Left lung (tissue), 14 donors: ENCODE measurements at places on chromosomes 1 and 21. TPM values are rescaled to one million over a fixed set of nuclear protein-coding genes. Genes with fewer than 3 reads are reported as not detected.

GRCh38 chr1:223706077-223706973 is 6.0 kb upstream of the CAPN2 start:
- no peak for DNase-seq

- no peak for DNase-seq
These were observed 53.1 kb upstream of the CD55 start for GRCh38 chr1:207268337-207268736.

DNA sequence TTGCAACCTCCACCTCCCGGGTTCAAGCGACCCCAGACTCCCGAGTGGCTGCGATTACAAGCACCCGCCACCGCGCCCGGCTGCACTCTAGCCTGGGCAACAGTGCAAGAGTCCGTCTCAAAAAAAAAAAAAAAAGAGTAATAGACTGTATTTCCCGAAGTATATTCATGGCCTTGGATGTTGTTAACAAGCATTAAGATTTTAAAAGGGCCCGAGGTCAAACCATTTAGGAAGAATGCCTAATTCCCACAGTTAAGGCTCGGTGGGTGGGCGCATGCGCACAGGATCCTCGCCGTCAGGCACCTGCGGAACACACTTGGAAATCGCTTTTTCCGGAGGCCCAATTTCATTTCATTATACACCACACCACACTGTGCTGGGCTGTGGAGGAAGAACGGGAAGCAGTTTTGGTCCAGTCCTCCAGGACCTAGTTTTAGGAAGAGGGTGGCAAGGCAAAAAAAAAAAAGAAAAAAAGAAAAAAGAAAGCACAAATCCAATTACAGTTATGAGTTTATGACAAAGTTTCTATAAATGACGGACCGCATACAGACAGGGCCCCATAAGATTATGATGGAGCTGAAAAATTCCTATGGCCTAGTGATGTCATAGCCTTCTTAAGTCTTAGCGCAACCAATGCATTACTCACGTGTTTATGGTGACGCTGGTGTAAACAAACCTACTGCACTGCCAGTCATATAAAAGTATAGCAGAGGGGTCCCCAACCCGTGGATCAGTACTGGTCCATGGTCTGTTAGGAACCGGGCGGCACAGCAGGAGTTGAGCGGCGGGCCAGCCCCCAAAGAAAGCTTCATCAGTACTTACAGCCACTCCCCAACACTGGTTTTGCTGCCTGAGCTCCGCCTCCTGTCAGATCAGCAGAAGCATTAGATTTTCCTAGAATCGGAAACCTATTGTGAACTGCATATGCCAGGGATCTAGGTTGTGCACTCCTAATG is 38.2 kb downstream of the H3-3A start:
- no peak for DNase-seq

GRCh38 chr1:34400675-34401074 is 224.0 kb downstream of the C1orf94 start:
- no peak for DNase-seq

GRCh38 chr1:1862905-1863547 is 27.9 kb downstream of the GNB1 start:
- DNase-seq: no peak

DNA sequence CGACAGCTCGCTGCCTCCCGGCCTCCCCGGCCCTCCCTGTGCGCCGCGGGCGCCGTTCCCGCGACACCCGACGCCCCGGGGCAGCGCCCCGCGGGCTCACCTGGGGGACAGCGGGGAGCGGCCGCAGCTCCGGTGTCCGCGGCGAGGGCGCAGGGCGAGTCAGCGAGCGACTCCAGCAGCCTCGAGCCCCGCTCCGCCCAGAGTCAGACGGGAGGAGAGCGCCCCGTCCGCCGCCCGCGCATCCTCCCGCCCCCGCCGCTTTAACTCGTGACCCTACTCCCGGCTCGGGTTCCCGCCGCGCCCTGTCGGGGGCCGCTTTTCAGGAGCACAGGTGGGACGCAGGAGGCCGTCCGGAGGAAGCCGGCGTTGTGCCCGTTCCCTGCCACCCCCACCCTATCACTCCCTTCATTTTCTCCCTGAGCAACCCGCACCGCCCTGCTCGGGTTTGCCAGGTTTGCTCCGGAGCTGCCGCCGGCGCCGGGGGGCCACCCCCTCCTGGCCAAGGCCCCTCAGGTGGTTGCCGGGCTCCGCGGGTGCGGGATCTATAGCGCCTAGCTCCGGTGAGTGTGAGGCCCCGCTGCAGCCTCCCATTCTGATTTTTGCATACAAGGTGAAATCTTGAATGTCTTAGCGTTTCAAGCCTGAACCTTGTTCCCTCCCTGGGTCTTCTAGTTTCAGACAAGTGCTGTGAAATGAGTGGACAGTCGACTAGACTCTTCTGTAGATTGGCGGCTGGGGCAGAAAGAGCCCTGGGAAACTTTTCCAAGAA is at the start of gene MCOLN3:
Gene MCOLN3, minus strand, starts transcription at position 205 of the 769 bp plus-strand sequence. CDS start 3,140 bp downstream, outside the sequence.
- peak; percentile 82 for DNase-seq

DNA sequence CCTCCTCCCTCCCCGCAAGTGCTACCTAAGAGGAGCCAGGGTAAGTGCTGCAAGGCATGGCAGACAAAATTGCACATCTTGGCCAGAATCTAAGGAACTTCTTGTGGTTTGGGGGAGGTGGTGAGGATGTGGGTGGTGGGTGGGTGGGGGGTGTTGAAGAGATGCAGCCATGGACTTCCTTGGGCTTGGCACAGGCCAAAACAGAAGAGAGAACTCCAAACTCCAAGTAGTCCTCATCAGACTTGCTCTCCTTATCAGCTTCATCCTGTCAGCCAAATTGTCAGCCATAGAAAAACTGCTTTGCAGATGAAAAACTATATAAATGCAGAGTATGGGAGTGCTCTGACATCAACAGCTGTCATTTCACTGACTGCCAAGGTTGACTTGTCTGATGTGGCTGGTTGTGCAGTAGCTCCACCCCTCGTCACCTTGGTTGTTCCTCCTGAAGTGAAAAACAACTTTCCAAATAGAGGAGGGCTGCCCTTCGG is 7.1 kb downstream of the AMIGO1 start:
- no peak for DNase-seq

DNA sequence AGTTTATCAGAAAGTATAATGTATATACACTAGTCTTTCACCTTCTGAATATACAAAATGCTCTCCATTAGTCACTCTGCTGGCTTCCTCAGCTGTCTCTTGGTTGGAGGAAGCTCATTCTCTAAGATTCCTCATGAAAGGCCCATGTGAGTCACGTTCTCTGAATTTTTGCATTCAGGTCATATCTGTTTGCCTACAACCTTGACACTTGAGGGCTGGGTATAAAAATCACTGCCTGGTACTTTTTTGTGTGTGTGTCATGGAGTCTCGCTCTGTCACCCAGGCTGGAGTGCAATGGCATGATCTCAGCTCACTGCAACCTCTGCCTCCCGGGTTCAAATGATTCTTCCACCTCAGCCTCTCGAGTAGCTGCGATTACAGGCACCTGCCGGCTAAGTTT is 2.8 kb upstream of the GALNT2 start:
- no peak for DNase-seq

- DNase-seq: no peak
These were observed 34.4 kb downstream of the PALMD start for GRCh38 chr1:99680270-99680669.

DNA sequence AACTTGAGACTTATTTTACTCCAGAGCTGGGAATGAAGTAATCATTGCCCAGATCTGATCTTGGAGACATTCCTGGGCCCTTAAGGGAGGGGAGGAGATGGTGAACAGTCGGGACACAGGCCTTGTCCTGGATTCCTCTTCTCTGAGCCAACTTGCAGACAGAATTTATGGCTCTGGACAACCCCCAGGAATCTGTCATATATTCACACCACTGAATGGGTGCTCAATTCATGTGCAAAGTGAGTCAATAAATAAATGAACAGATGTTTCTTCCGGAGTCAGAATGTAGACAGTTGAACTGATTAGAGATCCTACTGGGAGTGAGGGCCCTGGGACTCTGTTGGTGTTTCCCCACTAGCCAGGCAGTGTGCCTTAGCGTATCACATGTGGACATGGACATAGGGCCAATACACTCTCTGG is 2.6 kb downstream of the TUFT1 start:
- no peak for DNase-seq

GRCh38 chr1:22524481-22524880 is 38.8 kb upstream of the EPHA8 start:
- no peak for DNase-seq

DNA sequence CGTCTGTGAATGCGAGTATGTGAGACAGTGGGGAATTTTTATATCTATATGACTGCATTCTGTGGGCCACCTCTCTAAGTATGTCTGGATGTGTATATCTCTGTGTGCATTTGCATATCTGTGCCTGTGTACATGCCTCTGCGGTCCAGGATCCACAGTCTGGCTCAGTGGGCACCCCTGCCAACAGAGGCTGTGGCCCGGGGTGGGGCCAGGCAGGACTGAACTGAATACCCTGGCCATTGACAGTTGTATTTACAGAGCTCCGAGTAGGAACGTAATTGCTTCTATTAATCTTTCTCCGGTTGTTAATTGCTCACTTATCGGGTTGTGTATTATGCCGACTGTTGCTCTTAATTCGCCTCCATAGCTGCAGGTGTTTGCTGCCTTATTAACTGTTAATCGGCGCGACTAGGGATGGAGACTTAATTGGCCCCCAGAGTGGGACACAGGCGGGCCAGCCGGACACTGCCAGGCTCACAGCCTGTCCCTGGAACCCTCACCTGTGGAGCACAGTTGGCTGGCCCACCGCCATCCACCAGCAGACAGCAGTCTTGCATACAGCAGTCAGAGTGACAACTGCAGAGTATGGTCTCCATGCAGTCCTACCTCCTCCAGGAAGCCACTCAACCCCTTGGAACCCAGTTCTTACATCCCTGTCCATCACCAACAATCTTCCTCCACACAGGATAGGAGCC is 22.4 kb upstream of the ADGRB2 start:
- DNase-seq: no peak

- no peak for DNase-seq
These were observed 67.0 kb downstream of the EIF2B3 start for GRCh38 chr1:44919400-44919799.

DNA sequence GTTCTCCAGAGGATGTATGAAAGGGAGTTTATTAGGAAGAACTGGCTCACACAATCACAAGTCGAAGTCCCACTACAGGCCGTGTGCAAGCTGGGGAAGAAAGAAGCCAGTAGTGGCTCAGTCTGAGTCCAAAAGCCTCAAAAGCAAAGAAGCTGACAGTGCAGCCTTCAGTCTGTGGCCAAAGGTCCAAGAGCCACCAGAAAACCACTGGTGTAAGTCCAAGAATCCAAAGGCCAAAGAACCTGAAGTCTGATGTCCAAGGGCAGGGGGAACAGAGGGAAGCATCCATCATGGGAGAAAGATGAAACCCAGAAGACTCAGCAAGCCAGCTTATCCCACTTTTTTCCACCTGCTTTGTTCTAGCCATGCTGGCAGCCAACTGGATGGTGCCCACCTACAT is 21.4 kb upstream of the CEP350 start:
- DNase-seq: no peak

The PROK1 gene
- not detected for total RNA-seq

The C1QC gene
- 378 TPM for total RNA-seq

The SWT1 gene
- total RNA-seq: 7.1 TPM

The CYP4X1 gene
- 5.2 TPM for total RNA-seq

The EXOSC10 gene
- 42.9 TPM for total RNA-seq

The ARV1 gene
- 16.9 TPM for total RNA-seq

The AJAP1 gene
- 0.79 TPM for total RNA-seq

The OR14K1 gene
- not detected for total RNA-seq

The AMPD1 gene
- total RNA-seq: not detected
